ENCODE measurements at places on chromosomes 7 and 10.
A peak's percentile ranks its signal among the peaks of the same experiment; 100 is the strongest.

DNA sequence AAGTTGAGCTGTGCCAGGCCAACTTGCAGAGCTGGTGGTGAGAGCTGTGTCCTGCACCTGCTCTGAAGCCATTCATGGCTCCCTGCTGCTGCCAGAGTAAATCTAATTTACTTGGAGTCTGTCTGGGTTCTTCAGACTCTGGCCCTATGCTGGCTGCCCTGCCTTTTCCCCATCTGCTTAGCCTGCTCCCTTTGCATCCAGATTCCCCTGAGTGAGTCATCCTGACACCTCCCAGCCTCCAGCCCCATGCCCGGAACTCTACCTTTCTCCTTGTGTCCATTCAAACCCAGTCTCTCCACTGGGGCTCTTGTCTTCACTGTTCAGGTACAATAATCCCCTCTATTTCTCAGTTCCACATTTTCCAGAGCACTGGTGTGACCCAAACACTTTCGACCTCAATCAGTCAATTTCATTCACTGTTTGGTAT, 434.4 kb upstream of the ZMIZ1 start:
- DNase-seq = no peak

- DNase-seq = no peak
Measured at GRCh38 chr7:88040694-88041093, 106.6 kb downstream of the ADAM22 start.

GRCh38 chr10:14554491-14555205, 220.0 kb downstream of the FAM107B start:
- DNase-seq = no peak

DNA sequence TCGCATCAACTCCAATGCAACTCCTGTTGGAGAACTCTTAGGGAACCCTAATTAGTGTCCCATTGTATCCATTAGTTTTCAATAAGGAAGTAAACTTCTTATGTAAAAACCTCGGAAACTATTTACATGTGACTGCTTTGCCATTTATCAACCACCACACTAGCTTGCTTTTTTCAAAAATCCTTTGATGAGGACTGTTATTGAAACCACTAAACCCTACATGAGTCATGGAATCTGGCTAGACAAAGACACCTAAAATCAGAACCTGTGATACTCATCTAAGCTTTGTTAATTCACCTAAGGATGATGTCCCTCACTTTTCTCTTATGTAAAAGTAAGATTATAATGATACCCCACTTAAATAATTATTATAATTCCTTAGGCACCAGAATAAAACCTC, 414.1 kb upstream of the ETV1 start:
- no peak for DNase-seq

GRCh38 chr10:102231357-102232318, 5.5 kb downstream of the ELOVL3 start:
- peak; percentile 57 for DNase-seq

DNA sequence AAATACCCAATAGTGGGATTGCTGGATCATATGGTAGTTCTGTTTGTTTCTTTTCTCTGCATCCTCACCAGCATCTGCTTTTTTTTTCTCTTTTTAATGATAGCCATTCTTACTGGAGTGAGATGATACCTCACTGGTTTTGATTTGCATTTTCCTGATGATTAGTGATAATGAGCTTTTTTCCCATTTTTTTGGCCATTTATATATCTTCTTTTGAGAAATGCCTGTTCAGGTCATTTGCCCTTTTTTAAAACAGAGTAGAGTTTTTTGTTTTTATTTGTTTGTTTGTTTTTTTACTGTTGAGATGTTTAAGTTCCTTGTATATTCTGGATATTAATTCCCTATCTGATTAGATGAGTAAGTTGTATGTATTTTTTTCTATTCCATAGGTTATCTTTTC, 205.8 kb upstream of the KAT6B start:
- DNase-seq = no peak

GRCh38 chr10:90888387-90888786, 16.6 kb downstream of the RPP30 start:
- DNase-seq = no peak

GRCh38 chr10:109665321-109665720, 258.0 kb downstream of the XPNPEP1 start:
- DNase-seq = no peak

DNA sequence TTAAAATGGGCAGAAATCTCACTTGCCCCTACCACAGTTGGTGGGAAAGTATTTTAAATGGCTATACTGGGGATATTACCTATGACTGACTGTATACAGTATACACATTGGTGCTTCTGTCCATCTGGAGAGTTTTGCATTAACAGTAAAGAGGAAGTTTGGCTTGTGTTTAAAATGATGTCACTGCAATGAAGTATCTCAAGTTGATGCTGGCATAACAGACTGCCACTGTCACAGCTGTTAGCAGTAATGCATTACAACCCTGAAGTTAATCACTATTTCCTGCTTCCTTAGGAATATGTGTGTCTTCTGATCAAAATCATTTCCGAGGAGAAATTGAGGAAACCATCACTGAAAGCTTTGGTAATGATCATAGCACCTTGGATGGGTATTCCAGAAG, 1.9 kb downstream of the DKK1 start:
- no peak for DNase-seq

GRCh38 chr7:151066273-151066974, 7.0 kb downstream of the SLC4A2 start:
- DNase-seq = no peak

GRCh38 chr7:15837306-15837950, 150.9 kb upstream of the MEOX2 start:
- DNase-seq = no peak

GRCh38 chr10:84608126-84608525, 279.7 kb downstream of the CCSER2 start:
- no peak for DNase-seq

GRCh38 chr7:55488804-55489340, 83.4 kb downstream of the VOPP1 start:
- DNase-seq = no peak

DNA sequence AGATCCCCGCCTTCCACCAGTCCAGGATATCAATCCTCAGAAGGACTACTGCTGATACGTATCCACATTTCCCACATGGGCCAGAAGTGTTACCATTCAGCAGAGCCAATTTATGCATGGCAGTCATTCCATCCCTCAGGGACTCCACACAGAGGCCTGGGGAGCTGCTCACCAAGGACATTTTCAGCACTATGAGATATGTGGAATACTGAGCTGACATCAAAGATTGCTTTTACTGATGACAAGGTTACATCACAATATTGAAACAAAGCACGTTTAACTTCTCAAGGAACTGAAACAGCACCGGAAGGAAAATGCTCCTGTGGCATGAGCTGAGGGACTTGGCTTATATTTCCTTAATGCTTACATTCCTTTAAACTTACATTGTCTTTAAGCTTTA, 335.1 kb downstream of the BMPER start:
- DNase-seq = no peak

GRCh38 chr10:25933653-25934608, at the start of gene MYO3A:
Gene MYO3A (plus strand): TSS chr10:25934229. CDS start chr10:25952111, 17,882 bp downstream.
- no peak for DNase-seq

- DNase-seq = no peak
Measured at GRCh38 chr7:57375783-57376182, 74.2 kb upstream of the ZNF716 start.

- DNase-seq = no peak
Measured at GRCh38 chr7:96085953-96086352, 235.9 kb downstream of the SLC25A13 start.

- no peak for DNase-seq
Measured at GRCh38 chr10:123213192-123213591, 59.0 kb downstream of the BUB3 start.

DNA sequence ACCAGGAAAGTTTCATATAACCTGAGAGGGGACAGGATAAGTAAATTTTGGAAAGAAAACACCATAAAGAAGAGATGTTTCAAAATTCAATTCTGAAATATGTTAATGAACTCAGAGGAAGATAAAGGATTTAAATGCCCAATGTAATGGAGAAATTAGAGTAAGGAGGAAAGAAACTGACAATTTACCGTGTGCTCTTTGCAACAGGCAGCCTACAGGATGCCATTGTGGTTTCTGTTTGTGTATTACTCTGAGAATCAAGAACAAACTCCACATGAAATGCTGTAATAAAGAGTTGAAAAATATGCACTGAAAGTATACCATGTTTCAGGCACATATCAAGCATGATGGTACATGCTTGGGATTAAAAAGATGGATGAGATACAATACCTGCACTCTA, 44.8 kb upstream of the GLCCI1 start:
- no peak for DNase-seq

DNA sequence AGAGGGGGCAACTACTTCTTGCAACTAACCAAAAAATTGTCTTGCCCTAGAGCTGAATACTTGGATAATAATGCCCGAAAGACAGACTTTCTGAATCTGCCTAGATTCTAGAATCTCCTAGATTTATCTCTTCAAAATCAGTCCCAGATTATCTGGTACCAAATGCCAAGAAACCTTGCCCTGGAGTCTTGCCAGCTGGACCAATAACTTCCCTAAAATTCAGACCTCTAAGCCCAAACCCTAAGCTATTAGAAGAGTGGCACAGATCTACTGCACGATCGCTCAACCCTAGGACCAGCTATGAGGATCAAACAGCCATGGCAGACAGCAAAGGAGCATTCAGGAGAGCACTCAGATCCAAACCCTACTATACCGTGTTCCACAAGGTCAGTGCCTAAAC, 45.0 kb downstream of the ARMH3 start:
- no peak for DNase-seq

DNA sequence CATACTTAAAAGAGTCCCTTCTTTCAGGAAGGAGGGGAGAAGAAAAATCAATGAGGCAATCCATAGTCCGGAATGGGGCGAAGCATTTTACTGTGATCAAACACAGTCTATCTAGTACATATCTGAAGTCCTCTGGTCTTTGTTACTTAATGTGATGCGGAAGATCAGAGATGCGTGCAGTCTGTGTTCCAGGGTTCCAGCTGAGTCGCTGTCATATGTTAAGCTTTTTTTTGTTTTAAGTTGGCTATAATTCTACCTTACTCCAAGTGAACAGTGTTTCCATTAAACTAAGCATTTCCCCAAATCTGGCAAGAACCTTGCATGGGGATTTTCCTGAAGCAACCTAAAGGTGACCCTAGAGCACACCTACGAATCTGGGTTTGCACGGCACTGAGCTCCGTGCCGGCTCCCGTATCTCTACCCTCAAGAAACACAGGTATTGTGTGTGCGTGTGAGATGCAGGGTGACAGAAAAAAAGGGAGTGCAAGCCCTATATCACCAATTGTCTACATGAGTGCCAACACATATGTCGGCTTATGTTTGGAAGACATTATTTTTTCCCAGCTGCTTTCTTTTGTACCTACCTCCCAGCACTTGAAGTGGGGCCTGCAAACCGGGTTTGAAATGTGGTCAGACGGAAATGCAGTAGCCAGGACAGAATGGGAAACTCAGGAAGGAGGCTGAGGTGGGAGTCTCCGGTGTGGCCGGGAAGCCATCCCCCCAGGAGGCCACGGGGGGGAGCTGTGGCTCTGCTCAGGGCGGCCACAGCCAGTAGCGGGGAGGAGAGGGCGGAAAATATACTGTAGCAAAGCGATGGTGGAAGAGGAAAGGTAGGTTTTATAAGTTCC, 435.8 kb upstream of the MGMT start:
- peak; percentile 60 for DNase-seq

GRCh38 chr10:101812606-101813005, 5.6 kb downstream of the OGA start:
- DNase-seq = no peak

GRCh38 chr10:127523476-127523875, 25.6 kb upstream of the NPS start:
- no peak for DNase-seq

GRCh38 chr10:70960316-70960715, 72.0 kb upstream of the PCBD1 start:
- no peak for DNase-seq
